Right cardiac atrium (tissue), 5 donors: ENCODE measurements at places on chromosomes 3 and 15. TPM values are rescaled to one million over a fixed set of nuclear protein-coding genes. Genes with fewer than 3 reads are reported as not detected.

DNA sequence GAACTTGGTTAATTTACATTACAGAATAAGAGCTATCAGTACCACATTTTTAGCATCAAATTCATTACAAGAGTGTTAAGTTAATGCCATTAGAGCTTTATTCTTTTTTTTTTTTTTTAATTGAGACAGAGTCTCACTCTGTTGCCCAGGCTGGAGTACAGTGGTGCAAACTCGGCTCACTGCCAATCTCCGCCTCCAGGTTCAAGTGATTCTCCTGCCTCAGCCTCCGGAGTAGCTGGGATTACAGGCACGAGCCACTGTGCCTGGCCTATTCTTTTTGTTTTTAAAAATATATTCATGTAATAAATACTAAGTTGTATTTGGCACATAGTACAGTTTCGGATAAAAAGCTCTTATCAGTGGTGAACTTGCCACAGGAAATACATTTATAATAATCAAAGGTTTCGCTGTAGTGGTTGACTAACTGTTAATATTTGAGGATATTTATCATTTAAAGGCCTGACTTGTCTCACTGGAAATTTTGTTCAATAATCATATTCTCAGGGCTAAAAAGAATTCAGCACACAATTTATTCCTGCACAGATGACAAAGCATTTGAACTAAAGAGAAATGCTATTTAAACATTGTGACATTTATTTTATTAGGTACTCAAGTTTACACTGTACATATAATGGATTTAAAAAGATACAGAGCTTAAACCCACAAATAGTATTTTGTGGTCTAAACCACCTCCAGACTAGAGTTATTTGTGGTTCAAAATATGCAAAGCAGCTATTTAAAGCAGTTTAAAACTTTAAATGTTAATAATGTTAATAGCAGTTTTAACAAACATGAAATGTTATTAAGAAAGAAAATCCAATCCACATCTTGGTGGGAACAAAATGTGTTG lies 6.1 kb upstream of the LEKR1 start:
- DNase-seq = no peak

- DNase-seq = no peak
Observed at GRCh38 chr15:87317900-87318299, 938.6 kb downstream of the NTRK3 start.

The NAALADL2 gene
- 9.6 TPM for total RNA-seq

GRCh38 chr15:68599560-68600071 lies 20.8 kb downstream of the CORO2B start:
- DNase-seq = peak; percentile 69

The TTBK2 gene
- 34.4 TPM for total RNA-seq

The XIRP1 gene
- 278 TPM for total RNA-seq
